NCI-H345 (cell line): ENCODE measurements at places on chromosomes 7 and 10.

DNA sequence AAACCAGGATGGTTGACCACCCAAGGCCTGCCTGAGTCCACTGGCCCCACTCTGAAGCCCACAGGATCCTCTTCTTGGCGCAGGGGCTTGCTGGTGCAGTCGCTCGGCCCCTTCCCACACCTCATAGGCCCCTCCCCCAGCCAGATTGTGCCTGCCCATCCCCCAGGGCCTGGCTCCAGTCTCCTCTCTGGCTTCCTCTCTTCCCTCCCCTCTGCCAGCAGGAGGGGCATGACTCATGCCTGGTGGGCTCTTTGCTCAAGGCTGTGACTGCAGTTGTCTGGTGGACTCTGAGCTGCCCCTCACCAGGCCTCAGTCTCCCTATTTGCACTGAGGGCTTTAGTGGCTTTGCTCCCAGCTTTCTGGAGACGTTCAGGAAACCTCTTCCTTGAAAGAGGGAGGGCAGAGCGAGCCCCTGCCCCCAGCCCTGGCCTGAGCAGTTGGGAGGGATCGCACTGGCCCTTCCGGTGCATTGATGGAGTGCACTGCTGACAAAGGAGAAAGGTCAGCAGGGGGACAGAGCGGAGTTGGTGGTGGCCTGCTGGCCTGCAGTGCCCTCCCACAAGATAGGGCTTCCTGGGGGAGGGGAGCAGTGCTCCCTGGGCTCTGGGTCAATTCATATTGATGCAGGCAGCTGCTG lies 60.7 kb downstream of the ZMIZ1 start:
- no peak for DNase-seq

DNA sequence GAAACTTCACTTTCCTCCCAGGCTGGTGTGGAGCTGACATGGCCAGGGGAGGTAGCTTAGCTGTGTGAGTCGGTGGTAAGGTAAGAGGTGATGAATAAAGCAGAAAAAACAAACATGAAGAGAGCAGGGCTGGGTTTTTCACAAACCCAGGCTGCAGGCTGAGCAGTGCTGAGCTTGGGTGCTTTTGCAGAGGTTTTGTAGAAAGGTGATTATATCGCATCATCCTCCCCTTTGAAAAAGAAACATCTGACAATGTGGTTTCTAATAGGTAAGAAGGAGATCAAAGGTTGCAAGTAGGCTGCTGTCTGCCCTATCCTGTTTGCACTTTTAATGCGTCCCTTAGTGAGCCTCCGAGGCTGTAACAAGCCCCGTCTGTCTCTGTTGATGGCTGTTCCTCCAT lies 69.6 kb upstream of the GRM8 start:
- DNase-seq = no peak

DNA sequence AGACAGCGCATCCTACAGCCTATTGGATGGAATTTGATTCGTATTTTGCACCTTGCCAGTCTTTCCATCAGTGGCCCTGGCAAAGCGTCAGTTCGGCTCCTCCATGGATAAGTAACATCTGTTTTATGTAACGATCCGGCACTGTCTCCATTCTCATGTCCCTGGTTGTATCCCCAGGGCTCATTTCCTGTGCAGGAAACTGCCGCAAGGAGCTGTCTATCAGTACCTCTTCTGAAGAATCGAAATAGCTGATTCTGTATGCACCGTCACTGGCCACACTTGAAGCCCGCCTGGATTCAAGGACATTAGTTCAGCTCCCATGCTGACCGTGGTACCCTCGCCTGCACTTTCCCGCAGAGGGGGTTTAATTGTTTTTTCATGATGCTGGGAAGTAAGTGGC lies 53.1 kb upstream of the NPS start:
- DNase-seq = no peak

DNA sequence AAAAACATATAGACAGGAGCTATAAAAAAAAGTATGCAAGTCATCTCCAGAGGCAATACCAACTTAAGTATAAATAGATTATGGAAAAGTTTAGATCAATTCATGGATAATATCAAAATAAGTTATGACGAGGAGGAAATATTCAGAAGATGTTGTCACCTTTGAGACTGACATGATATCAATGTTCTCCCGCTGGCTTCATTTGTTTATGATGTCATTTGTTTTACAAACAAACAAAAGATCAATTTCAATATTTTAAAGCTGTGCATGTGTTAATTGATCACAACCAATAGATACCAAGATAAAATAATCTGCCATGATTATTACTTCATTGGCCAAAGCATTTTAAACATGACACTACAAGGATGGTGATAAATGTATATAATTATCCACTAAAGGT lies 43.5 kb downstream of the SLC16A12 start:
- no peak for DNase-seq

DNA sequence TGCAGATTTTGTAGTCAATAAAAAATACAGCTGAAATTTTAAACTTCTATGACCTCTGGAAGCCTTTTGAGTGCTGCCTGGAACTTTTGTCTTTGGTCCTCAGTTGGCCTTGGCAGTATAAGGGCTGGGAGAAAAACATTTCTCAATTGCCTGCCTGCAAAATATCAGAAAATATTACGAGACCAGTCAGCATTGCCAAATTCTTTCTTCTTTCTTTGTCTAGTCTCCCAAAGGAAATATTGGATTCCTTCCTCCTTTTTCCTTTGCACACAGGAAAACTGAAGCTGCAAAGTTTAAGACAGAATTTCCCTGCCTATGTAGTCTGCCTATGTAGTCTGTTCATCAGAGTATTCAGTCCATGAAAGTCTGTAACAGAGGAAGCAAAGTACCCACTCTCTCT lies 95.9 kb downstream of the CHRM2 start:
- DNase-seq = no peak

- DNase-seq = no peak
Measured at GRCh38 chr7:111159426-111159825, 68.5 kb downstream of the LRRN3 start.
